ENCODE measurements at places on chromosomes 7 and 10.

DNA sequence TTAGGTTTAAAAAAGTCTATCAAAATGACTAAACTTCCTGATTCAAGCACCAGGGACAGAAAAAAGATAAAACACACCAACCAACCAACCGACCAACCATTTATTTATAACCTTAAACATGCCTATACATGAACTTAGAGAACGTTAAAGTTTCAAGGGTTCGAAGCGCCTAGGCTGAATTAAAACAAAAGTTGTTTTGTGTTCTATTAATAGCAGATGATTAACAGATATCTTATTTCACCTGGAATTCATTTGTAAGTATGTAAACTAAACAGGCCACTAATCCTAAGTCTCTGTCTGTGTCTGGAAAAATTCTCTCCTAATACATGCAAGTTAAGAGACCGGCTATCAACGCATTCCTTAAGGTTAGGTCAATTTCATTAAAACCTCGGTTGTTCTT is 1.4 kb downstream of the BAIAP2L1 start:
- DNase-seq, result no peak

- DNase-seq, result peak; percentile 41
Measured at GRCh38 chr7:117458977-117459583, 20.7 kb upstream of the CFTR start.

DNA sequence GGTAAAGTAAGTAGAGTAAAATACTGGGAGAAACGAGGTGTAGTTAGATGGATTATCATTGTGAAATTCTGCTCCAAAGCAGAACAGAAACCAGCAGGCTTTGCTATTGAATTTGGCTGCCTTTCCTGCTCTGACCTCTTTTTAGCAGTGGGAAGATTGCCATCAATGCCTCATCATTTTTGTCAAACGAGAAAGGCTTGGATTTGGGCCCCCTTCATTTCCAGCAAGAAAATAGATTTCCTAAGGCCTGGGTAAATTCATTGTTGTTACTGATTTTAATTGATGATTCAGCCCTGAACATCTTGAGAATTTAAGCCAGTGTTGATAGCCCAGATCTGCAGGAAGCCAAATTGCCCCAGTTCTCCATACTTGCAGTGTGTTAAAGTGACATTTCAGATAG is 35.2 kb upstream of the ASAH2 start:
- no peak for DNase-seq

DNA sequence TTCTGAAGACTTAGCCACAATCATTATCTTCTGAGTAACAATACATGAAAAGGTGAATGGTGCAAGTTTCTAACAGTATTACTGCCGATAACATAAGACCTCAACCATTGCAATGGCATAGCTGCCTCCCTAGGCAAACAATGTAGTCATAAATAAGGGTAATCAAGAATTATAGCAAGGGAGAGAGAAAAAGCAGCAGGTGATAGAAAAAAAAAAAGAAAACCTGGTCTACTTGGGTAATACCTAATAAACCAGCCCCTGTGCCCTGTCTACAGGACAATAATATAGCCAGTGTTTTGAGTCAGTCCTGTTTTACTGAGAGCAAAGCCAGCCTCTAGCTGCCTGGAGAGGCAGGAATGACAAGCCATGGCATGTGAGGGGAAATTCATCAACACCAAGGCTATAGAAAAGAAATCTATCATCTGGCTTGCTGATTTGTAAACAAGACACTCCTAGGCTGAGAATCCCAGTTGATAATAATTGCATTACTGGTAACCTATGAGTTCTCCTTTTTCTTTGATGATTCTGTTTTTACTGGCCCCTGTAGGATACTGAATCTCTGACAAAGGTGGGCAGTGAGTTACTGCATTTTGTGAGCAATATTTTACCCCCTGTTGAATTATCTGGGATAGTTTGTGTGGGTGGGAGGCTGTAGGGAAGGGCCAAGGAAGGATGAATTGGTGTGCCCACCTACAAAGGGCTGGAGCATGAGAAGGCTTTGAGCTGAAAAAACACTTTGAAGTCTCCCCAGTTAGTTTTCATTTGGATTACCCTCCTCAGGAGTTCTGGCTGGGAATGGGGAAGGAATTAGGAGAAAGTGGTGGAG is 1.7 kb upstream of the WEE2 start:
- no peak for DNase-seq

- DNase-seq, result no peak
Measured at GRCh38 chr10:129709627-129710509, 242.8 kb downstream of the MGMT start.

DNA sequence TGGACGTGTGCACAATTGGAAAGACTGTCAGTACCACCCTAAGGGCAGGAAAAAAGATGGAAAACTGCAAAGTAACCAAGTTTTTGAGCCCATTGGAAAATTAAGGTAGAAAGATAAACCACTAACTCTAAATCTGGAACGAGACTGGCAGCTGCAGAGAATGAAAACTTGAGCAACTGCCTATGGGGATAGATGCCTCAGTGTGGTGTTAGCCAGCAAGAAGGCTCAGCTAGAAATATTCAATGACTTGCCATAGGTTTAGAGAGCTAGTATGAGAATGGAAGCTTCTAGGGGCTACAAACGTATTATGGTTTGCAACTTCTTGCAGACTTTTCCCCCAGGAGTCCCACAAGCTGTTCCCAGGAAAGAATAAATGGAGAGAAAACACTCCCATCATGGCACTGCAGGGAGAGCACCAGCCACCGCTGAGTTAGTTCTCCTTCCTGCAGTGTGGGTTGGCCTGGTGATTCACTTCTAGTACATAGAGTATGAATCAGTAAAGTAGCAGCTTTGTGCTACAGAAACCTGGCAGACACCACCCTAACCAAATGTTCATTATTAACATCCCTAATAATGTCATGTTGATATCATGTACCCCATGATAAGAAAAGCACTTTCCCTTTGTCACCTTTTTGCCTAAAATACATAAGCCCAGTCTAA is 372.4 kb upstream of the VWC2 start:
- no peak for DNase-seq

DNA sequence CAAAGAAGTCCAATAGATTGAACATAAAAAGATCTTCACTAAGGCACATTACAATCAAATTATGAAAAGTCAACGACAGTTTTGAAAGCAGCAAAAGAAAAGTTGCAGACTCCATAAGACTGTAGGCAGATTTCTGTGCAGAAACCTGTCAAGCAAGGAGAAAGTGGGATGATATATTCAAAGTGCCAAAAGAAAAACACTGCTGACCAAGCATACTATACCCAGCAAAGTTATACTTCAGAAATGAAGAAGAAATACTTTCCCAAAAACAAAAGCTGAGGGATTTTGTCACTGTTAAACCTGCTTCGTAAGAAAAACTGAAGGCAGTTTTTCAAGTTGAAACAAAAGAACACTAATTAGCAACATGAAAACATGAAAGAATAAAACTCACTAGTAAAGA is 145.5 kb downstream of the ZEB1 start:
- no peak for DNase-seq

DNA sequence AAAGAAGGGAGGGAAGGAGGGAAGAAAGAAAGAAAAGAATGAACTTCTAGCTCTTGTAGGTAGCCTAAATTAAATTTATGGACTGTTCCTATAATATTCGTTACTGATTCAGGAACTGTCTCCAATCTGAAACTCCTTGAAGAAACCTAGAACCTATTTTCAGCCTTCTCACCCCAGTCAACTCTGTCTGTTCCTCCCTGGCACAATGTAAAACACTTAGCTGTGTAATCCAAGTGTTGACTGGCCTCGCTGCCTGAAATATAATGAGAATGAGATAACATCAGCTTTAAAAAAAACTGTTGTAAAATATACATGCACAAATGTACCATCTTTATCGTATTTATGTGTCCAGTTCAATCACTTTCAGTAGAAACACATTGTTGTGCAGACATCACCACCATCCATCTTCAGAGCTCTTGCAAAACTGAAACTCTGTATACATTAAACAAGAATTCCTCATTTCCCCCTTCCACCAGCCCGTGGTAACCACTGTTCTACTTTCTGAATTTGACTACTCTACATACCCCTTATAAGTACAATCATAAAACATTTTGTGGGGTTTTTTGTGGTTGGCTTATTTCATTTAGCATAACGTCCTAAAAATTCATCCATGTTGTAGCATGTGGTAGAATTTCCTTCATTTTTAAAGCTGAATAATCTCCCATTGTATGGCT is 6.3 kb upstream of the C7orf33 start:
- no peak for DNase-seq

GRCh38 chr10:28367929-28368484 is 65.1 kb upstream of the MPP7 start:
- DNase-seq, result peak; percentile 2

- no peak for DNase-seq
Measured at GRCh38 chr10:1486841-1487687, 250.3 kb downstream of the ADARB2 start.

GRCh38 chr7:3064067-3064466 is 20.4 kb upstream of the CARD11 start:
- no peak for DNase-seq

- DNase-seq, result peak; percentile 53
Measured at GRCh38 chr7:119197877-119198527, 973.5 kb downstream of the ANKRD7 start.

DNA sequence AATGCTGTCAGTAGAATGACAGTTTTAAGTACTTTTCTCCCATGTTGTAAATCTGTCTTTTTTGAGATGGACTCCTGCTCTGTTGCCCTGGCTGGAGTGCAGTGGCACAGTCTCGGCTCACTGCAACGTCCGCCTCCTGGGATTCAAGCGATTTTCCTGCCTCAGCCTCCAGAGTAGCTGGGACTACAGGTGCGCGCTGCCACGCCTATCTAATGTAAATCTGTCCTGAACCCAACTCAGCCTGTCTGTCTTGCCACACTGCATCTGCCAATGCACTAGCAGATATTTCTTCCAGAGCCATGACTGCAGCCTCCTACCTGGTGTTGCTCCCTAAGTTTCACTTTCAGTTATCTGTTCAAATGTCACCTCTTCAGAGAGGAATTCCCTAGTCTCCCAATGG is 264.1 kb downstream of the PHF14 start:
- no peak for DNase-seq

DNA sequence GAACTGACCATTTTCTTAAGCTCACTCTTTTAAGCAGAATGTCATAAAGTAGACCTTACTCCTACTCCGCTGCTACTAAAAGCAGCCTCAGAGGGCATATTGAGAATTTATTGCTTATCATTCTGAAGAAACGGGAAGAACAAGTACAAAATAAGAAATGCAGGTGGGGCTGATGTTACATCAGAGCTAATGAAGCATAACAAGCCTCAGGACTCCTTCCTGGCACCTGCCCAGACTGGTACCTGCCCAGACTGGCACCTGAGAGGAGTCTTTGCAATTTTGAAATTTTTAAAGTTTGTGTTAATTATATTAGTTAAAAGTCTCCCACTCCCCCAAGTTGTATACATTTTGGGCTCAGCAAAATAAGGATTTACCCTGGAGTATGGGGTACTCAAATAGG is 162.4 kb downstream of the SEMA3E start:
- no peak for DNase-seq

DNA sequence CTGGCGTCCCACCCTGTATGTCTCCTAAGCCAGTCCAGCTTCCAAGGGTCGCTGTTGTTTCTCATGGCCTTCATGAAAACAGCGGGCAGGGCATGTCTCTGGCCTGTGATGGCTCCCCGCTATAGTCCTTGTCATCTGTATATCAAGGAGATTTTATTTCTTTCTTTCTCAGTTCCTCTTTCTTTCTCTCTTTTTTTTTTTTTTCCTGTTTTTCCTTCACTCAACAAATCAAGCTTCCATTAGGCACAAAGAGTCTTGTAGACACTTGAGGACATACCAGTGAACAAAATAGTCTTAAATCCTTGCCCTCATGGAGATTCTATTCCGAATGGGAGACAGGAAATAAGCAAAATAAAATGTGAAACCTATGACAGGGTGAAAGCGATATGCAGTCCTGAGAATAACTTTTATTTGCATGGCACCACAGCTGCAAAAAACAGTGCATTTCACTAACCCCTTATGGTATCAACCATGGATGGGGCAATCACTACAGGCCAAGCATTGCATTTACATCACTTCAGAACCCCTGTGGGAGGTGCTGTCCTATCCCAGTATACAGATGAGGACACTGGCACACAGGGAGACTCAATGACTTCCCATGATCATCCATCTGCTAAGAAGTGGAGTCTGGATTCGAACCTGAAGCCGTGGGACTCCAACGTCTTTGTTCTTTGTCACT is 50.7 kb downstream of the SYPL1 start:
- no peak for DNase-seq

GRCh38 chr7:91198371-91198770 is 65.9 kb upstream of the FZD1 start:
- DNase-seq, result no peak

DNA sequence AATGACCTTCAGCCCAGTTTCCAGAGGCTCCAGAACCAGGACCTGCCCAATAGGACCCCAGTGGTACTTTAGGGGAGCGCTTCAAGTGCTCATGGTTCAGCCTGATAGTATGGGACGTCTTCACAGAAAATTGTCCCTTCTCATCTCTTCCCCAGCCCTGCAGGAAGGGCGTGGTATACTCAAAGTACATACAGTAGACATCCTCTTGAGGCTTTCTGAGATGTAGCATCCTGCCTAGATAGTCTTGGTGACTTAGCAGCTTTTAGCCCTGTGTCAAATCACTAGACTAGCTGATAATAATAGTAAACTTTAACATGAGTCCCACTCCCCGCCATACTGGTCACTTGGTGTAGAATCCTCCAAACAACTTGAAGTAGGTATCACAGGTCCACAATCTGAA is 193.2 kb downstream of the CYP26A1 start:
- DNase-seq, result no peak

DNA sequence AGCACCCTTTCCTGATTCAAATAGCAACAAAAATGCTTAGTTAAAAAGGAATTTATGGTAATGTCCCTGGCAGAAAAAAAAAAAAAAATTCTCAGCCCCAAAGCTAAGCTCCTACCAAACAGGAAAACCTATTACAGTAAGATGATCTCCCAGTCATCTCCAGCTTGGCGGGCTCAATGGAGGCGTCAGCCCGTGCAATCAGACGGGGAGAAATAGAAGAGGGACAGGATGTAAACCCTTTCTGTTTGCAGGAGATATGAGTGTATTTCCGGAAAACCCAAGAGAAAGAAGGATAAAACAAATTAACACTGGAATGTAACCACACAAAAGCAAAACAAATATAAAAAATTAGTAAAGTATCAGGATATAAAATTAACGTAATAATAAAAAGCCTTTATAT is 242.8 kb downstream of the TCERG1L start:
- no peak for DNase-seq

GRCh38 chr10:803041-803741 is 113.7 kb upstream of the DIP2C start:
- DNase-seq, result no peak

DNA sequence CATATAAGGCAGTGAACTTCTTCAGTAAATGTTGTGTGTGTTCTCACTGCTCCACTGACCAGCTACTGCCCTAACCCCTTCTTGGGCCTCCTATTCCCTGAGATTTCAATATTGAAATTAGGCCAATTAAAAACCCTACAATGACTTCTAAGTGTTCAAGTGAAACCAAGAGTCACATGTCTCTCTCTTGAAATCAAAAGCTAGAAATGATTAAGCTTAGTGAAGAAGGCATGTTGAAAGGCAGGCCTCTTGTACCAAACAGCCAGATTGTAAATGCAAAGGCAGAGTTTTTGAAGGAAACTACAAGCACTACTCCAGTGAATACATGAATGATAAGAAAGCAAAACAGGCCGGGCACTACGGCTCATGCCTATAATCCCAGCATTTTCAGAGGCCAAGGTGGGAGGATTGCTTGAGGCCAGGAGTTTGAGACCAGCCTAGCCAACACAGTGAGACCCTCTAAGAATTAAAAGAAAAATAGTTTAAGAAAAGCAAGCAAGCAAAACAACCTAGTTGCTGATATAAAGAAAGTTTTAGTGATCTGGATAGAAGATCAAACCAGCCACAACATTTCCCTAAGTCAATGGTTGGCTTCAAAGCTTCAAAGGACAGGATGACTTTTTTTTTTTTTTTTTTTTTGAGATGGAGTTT is 22.3 kb downstream of the BRAF start:
- no peak for DNase-seq

GRCh38 chr10:121734589-121735045 is 136.4 kb upstream of the FGFR2 start:
- no peak for DNase-seq
